Tibial nerve (tissue), 4 donors: ENCODE measurements at places on chromosomes 6 and 20.

- DNase-seq = no peak
Measured at GRCh38 chr20:62196286-62196685, 13.5 kb downstream of the MTG2 start.

- DNase-seq = no peak
Measured at GRCh38 chr20:56187534-56188165, 60.9 kb upstream of the MC3R start.

DNA sequence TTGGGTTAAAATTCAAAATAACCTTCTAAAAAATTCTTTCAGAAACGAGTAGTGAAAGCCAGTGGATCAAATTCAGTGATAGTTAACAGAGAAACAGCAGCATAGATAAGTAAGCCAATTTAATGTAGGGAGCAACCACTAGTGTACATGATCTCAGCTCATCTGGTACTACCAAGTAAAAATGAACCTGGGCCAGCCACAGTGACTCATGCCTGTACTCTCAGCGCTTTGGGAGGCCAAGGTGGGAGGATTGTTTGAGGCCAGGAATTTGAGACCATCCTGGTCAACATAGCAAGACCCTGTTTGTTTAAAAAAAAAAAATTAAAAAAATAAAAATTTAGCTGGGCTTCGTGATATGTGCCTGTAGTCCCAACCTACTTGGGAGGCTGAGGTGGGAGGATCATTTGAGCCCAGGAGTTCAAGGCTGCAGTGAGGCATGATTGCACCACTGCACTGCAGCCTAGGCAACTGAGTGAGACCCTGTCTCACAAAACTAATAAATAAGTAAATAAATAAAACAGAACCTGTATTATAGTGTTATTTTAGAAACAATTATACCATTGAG lies 32.4 kb downstream of the CBFA2T2 start:
- no peak for DNase-seq

- no peak for DNase-seq
Measured at GRCh38 chr6:8844968-8845367, 409.6 kb upstream of the SLC35B3 start.
